ENCODE measurements at places on chromosomes 5 and 9.

DNA sequence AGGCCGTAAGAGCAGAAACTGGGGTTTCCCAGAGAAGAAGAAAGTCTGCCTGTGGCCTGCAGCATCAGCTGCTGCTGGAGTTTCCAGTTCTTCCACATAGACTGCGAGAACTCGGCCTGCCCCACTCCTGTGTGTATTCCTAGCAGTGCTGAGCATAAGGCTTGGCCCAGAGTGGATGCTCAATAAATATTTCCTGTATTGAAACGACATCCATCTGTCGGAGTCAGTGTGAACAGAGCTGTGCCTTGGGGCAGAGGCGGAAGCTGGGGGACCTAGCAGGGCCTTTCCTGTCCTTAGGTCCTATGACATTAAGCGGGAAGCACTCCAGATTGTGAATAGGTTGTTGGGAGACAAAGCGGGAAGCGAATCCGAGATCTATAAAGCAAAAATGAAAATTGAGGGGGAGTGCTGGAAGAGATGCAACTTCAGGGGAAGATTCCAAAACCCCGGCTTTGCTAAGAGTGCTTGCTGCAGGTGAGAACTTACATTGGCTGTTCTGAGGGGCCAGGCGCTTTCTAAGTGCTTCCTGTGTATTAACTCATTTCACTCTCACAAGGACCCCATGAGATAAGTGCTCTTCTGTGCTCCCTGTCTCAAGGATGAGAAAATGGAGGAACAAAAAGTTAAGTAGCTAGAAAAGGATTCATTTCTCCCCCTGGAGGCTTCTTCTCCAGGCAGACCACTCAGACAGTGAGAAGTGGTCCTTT is 76.1 kb upstream of the CXCL14 start:
- DNase-seq, result no peak

DNA sequence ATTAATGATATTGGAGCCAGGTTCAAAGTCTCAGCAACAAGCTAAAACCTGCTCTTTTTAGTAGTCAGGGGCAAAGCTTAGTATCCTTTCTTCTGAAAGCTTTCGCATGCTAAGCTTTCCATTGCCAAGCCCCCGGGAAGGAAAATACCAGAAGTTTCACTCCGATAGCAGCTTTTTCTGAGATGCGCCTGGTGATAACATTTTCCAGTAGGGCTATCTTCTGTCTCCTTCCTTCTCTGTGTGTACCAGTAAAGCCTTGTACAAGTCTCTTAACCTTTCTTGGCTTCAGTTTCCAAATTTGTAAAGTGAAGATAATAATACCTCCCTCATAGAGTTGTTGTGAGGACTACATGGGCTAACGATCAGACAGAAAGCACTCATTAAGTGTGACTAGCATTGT is 36.7 kb downstream of the DOCK8 start:
- no peak for DNase-seq

- no peak for DNase-seq
These were observed 75.3 kb downstream of the TJP2 start for GRCh38 chr9:69249337-69249736.

GRCh38 chr9:74642376-74642775 is 145.2 kb downstream of the RORB start:
- no peak for DNase-seq

- no peak for DNase-seq
These were observed 436.5 kb downstream of the KIAA0825 start for GRCh38 chr5:94181895-94182294.

DNA sequence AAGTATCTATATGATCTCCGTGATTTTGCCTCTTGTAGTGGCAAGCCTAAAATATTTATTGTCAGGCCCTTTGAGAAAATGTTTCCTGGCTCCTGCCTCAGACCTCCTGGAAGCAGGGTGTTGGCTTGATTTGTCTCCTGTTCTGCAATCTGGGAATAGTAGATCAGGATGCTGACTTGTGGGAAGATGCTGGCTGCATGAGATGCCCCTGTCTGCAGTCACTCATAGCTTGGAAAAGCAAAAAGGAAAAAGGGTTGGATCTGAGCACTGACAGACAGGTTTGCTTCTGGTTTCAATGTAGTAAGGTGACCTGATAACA is 16.7 kb downstream of the TJP2 start:
- no peak for DNase-seq

- no peak for DNase-seq
These were observed 72.3 kb downstream of the SLCO4C1 start for GRCh38 chr5:102223542-102224477.

DNA sequence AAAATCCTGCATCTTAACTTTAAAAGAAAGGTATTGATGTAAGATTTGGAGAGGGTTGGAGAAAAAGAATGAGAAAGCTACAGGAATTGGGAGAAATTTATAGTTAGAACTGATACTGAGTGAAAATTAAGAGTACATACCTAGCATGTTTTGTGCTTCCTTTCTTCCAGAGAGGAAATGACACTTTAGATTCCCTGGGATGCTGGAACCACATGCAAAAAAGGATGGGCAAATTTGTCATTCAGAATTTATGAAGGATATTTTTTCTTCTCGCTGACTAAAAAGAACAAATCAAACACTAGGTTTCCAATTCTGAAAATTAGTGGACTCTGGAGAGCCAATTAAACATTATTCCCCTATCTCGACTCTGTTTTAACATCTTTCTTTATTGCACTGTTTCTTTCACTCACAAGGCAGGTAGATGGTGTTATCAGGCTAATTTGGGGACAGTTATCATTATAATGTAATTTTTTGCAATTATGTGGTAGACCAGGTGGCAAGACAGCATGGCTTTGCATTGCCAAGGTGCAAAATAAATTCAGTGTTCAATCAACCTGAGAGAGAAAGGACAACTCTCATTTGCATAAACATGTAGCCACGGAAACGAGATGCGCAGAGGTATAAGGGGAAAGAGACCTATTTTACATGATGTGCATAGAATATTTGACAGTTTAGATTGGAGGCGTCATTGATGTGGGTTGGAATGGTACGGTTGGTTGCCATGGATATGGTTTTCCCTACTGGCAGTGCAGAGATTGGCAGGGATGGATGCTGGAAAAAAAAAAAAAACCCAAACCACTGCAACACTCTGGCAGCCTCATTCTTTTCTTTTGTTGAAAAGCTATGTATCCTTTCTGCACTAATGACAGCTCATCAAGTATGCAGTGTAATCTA is 320.4 kb upstream of the CCNH start:
- peak; percentile 13 for DNase-seq

DNA sequence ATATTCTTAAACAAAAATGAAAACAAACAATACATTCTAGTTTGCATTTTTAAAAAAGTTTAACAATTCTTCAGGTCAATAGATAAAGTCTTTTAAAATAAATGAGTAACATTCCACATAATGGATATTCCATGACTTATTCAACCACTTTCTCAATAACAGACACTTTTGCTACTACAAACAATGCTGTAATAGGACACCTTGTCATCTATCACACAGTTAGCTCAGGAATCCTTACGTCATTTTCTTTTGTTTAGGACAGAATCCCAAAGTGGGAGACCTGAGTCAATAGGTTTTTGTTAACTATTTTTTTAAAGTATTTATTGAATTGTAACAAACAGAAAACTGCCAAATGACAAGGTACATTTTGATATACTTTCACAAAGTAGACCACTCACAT is 72.5 kb downstream of the CEP120 start:
- DNase-seq, result no peak

- no peak for DNase-seq
These were observed 191.1 kb upstream of the DMRT1 start for GRCh38 chr9:650362-650761.

DNA sequence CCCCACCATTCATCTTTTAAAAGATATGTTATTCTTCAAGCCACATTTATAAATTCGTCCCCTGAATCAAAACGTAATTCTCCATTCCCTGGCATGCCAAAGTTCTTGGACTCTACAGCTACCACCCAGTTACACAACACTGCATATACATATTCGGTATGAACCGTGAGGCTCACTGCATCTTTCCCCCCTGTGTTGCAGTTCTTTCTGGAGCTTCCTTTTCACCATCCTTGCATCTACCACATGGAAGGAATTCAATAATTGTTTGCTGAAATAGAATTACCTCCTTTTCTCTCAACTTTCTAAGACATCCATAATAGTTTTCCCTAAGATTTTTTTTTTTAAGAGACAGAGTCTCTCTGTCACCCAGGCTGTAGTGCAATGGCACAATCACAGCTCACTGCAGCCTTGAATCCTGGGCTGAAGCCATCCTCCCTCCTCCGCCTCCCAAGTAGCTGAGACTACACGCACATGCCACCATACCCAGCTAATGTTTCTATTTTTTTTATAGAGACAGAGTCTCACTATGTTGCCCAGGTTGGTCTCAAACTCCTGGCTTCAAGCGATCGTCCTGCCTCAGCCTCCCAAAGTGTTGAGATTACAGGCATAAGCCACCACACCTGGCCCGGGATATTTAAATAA is 3.3 kb downstream of the LPAR1 start:
- DNase-seq, result no peak

DNA sequence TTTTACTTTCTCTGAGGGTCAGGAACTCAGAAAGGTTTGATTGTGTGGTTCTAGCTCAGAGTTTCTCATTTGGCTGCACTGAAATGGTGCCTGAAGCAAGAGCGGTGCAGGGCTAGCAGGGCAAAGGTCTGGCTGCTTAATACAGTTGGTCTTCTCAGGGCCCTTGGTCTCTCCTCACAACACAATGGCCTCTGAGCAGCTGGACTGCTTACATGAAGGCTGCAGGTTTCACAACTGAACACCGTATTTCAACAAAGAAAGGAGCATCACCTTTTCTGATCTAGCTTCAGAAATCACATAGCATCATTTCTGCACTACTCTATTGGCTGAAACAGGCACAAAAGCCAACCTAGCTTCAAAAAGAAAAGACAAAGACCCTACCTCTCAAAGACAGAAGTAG is 122.2 kb downstream of the MLLT3 start:
- DNase-seq, result no peak

DNA sequence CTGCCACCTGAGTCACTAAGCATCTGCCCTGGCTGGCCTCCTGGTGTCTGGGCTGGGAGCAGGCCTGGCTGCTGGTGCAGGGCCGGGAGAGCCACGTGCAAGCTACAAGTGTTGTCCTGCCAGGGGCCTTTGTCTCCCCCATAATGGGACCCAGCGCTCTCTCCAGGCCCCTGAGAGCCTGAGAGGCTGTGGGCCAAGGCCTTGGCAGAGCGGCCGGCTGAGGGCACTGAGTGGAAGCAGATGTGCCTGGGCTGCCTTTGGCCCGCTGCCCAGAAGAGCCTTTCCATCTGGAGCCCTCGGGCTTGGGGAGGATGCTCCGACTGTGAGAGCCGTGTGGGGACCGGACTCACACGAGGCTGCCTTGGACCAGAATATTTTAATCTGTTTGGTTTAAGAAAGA is 185.5 kb downstream of the RGS3 start:
- DNase-seq, result no peak

DNA sequence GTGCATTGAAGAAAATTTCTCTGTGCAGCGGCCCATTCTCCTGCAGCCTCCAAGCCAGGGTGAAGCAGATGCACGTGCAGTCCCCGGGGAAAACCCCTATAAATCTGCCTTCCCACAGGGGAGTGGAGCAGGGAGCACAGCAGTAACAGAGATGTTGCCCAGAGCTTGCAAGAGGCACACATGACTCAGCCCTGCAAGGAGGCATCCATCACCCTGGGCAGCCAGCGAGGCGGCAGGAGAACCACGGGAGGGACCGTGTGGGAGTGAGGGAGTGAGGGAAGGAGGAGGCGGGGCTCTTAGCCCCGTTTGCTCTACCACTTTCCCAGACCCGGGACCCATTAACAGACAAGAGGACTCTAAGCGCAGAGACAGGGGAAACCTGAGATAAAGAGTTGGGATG is 96.2 kb upstream of the ARAP3 start:
- DNase-seq, result no peak

DNA sequence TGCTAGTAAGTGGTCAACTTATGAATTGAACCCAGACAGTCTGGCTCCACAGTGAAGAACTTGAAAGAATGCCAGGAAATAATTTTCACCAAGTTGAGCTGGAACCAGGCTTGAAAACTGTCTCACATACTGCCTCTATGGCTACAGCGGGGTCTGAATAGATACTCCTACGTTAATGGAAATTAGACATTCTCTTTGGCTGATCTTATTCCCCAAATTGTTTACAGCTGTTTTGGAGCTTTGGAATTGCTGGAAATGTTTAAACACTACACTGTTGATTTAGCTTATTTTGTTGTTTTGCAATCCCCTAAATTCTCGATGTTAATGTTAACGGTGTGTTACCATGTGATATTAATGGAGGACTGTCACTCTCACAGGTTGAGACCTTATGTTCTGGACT is 146.4 kb downstream of the FBXL7 start:
- DNase-seq, result no peak

DNA sequence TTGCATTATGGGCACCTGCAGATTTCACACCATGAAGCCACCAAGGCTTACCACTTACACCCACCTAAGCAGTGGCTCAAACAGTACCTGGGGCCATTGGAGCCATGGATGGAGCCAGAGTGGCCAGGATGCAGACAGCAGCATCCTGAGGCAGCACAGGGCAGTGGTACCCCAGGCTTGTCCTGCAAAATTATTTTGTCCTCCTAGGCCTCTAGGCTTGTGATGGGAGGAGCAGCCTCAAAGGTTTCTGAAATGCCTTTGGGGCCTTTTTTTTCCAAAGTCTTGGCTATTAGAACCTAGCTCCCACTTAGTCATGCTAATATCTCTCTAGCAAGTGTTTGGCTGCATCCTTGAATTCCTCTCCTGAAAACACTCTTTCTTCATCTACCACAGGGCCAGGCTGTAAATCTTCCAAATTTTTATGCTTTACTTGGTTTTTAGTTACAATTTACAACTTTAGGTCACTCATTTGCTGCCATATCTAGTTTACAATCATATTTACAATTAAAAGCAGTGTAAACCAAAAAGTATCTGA is 15.7 kb downstream of the TMC1 start:
- DNase-seq, result no peak

GRCh38 chr9:126628146-126628545 is 14.4 kb downstream of the LMX1B start:
- DNase-seq, result no peak

- no peak for DNase-seq
These were observed 11.8 kb downstream of the S100Z start for GRCh38 chr5:76861612-76862011.

DNA sequence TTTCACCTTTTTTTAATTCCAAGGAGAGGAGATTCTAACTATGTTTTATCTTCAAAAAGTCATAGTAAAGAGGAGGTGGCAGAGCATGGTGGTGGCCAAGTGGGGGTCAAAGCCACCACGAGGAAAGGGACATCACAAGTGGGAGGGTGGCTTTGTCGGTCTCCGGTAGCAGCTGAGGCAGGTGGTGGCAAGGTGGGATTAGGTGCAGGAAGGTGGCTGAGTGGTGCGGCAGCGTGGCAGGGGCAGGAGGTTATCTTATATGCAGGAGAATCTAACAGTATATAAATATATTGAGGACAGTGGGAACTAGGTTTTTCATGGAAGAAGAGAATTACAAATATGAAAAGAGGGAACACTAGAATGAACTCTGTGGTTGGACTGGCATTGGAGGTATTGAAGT is 196.8 kb downstream of the FSTL4 start:
- no peak for DNase-seq

DNA sequence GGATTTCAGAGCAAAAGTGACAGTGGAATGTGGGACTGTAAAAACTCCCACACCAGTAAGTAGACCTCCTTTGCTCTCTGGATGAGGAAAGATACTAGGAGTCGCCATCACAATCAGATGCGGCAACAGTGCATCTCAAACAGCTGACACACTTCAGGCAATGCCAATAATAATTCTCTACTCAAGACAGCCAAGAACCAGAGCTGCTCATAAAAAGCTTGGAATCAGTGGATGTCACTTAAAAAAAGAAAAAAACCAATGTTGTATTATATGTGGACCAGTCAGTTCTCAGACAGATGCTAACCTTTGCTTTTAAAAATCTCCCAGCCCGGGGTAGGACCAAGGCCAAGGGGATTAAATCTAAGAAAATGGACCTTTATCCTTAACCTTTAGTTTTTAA is 185.0 kb downstream of the GNA14 start:
- DNase-seq, result no peak
